Naive thymus-derived CD8-positive, alpha-beta T cell (primary cell): ENCODE measurements at places on chromosomes 6 and 20. TPM values are rescaled to one million over a fixed set of nuclear protein-coding genes. Genes with fewer than 3 reads are reported as not detected.
A peak's percentile ranks its signal among the peaks of the same experiment; 100 is the strongest.

The MYH7B gene
- 0.82 TPM for total RNA-seq

The GGTLC1 gene
- total RNA-seq, result not detected

The LIME1 gene
- 104 TPM for total RNA-seq

The CFAP61 gene
- not detected for total RNA-seq

- DNase-seq, result no peak
Observed at GRCh38 chr20:25489221-25489871, 81.9 kb downstream of the GINS1 start.

DNA sequence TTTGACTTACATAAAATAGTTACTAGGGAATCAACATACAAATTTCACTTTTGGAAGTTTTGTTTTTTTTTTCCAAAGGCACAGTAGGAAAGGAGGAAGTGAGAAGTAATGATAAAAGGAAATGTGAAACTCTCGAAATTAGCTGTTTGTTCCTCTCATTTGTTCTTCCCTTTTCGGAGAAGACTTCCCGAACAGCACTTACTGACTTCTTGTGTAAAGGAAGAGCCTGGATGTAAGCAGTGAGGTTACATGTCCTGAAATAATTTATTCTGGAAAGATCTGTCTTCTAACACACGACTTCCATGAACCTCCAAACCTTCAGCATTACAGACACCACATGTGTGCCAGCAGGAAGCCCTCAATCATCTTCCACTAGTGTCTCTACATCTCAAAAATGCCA is 59.1 kb downstream of the KIF16B start:
- no peak for DNase-seq

GRCh38 chr20:35180266-35180665 is 8.4 kb downstream of the PROCR start:
- DNase-seq, result no peak

GRCh38 chr6:56628105-56628504 is 14.6 kb downstream of the DST start:
- DNase-seq, result no peak

GRCh38 chr6:22302838-22303237 is 6.0 kb upstream of the PRL start:
- DNase-seq, result no peak

DNA sequence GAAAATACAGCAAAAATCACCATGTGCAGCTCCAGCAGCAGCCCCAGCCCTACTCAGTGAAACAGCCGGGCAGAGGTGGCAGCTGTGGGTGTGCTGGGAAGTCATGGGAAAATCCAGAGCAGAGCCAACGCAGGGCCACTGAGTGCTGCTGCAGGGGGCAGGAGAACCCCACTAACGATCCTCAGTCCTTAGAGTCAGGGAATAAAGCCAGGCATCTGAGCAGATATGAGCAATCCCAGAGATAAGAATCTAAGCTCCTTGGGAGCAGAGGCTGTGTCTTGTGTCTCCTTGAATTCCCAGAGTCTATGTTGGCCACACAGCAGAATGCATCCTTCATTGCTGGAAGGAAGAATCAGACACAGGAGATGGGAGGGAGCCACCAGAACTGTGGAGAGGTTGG is 493.1 kb upstream of the MAP3K7 start:
- DNase-seq, result no peak

DNA sequence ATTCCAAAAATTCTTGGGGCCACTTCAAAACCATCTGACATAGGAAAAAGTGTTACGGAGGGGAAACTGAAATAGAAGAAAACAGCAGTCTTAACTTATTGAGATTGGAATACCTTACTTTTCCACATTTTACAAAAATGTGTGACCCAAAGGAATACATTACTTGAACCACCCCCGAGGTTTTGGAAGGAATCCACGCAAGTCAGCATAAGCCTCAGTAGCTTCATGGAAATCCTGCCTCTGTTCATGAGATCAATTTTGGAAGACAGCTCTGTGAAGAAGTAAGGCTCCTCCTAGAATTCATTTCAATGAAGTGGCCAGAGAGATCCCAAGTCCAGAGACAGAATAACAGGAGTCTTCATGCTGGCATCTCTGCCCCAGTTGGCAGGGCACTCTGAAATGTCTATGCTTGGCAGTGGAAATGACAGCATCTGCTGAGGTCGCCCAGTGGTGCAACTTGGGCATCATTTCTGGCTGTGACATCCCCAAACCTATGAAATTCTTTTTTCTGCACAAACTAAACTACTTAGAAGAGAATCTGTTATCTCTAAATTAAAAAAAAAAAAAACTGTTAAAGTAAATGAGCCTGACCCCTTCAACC is 132.5 kb downstream of the EPM2A start:
- no peak for DNase-seq

DNA sequence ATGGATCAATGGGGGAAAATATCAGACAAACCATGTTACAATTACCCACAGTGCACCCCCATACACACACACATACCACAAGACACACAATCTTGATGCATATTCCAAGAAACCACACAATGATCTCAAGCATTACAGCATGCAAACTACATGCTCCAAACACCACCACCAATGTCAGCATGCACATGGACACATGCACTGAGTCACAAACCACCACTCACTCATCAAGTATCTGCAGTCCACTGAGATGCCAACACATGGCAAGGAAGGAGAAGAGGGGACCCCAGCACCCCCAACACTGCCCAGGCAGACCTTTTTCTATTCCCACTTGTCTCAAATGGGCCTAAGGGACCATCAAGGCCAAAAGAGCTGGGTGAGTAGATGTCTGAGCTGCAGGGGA is 91.6 kb downstream of the PREX1 start:
- no peak for DNase-seq

DNA sequence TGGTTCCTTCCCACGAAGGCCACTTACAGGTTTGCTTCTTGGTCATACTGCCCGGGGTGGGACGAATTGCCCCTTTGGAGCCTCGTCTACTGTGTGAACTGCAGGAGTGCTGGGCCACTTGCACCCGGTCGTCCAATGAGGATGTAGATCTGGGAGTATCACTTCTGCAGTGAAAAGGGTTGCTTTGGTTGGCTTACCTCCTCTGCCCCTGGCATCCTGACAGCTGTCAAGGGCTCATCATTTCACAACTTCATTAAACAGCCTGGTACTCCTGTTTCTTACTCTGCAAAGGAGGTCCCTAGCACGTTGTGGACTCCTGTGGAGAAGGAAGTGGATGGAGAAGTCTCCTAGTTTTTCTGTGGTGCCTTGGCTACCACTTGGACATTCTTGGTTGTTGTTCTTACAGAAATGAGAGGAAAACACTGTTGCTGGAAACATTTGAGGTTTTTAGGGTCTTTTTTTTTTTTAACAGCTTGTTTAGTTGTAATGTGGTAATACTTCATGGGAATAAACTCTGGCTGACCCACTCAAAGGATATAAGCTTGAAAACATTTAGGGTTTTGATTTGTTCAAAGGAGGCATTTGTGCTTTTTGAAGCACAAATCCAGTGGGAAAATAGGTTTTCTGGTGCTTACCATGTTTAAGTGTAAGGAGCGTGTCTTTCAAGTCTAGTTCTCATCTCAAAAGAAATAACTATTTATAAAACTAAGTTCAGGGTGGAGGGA is 60.7 kb downstream of the AKAP12 start:
- no peak for DNase-seq

DNA sequence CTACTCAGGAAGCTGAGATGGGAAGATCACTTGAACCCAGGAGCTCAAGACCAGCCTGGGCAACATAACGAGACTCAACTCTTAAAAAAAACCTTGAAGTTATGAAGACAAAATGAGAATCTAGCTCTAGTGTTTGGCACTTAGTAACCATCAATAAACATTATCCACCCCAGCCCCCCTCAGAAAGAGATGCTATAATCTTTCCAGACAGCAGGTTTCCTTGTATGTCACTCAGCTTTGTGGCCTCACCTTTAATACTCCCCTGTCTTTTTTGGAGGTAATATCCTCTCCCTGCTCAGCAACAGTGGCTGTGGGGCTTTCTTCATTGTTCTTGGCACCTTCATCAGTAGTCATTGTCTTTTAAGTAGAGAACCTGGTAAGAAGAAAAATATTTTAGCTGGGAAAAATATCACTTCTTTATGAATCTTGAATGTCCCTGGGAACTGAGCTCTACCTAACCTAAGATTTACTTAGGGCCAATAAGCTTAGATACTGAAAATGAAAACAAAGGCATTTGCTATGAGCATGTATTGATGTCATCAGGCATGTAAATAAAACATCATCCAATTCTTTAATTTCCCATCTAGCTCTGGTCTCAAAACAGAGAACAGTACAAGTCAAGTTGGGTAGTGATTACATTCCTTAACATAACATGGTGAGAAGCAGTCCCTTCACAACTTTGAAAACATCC is 46.1 kb downstream of the FKBP5 start:
- DNase-seq, result peak; percentile 17
